Astrocyte (in vitro differentiated cells and primary cell): ENCODE measurements at places on chromosomes 1 and 21.

DNA sequence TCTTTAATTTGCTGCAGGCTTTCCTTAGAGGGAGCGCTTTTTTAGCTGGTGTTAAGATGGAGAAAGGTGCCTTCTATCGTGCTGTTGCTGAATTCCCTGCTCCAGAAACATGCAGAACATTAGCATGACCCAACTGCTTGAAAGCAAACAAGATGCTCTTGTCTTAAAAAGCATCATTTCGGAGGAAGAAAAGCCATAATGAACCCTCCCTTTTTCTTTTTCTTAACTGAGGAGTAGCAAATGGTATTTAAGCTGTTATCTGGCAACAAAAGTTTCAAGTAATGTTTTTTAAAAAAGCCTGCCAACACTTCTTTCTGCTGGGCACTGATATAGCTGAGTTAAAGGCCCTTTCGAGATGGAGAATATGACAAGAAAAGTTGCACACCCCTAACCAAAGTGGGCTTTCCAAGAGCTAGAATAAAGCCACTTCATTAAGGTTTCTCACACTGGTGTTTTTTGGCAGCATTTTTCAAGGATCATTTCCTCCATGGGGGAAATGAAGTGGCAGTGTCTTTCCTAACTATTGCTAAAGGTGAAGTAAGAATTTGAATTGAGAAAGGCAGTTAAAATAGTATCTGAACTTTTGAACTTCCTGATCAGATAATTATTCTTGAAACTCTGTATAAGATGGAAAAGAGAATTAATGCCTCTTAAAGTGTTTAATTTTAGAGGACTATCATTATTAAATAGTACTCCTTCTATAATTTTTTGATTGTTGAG lies 38.8 kb downstream of the ST6GALNAC5 start:
- no peak for DNase-seq

GRCh38 chr1:64896551-64896950 lies 69.8 kb downstream of the JAK1 start:
- no peak for DNase-seq

DNA sequence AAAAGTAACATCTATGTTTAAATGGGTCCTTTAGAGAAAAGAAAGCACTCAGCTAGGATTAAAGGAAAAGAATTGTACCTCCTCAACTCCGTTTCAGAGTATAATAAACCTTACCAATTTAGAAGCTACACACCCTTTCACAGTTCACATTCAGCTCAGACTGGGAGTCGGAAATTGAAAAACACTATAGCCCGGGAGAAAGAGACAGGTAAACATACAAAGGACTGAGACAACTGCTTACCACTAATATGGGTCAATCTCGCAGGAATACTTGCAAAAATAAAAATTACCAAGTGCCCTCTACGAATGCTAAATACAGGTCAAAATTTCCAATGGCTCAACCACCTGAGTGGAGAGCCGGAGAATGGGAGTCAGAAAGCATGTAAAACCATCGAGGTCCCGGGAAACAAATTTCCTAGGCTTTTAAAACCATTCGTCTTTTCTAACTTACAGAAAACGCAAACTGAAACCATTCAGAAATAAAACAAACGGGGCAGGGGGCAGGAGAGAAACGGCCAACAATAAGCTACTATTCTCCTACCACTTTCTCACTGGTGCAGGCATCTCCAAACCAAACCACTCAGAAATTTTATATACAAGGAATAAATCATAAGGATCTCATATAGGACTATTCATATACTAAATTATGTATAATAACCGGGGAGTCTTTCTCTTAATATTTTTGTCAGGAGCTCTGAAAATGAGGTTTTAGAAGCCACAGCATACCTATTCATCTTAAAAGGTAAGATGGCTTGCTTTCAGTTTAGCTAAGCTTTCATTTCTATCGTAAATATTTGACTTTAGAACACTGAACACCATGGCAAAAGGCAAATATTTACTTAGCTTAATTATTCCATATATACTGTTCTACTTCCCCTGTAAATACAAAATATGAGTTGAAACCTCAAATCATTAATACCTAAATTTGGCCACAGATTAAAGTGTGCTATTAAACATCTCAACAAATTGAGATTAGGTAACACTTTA lies 136.5 kb downstream of the RERE start:
- DNase-seq: no peak

DNA sequence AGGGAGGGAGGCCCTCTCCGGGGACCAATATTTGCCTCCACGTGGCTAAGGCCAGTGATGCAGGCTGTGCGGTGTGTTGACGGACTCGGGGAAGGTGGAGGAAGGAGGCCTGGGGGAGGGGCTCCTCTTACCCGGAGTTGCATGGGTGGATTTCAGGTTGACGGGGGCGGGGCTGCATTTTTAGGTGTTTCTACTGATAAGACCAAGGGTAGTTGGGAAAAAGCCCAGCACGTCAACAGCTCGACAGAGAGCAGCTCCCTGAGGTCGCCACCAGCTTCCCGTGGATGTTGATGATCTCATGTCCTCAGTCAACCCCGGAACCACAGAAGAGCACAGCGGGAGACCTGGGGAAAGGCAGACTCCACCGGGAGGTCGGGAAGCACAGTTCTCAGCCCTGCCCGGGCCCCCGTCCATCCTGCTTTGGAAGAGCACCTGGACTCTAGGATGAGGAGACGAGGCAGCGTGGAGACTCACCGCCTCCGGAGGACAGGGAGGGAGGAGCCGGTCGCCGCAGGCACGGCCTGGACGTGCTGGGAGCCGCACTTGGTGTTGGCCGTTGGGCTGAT lies 32.9 kb upstream of the COL6A1 start:
- DNase-seq: no peak

DNA sequence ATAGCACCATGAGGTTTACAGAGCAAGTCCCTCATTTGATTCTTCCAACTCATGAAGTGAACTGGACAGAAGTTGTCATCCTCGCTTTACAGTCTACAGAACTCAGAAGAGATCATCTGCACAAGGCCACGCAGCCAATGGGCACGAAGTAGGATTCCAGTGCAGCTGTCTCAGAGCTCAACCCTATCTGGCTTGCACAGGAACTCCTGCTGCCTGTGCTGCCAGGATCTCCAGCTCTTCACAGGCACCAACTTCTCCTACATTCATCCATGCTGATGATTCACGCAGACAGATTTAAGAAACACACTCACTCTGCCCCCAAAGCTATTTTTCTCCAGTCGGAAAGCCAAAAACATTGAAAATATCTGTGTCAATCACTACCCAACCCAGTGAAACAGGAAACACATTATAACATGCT lies 157.0 kb downstream of the RERE start:
- DNase-seq: peak; percentile 91

- peak; percentile 28 for DNase-seq
These were observed 43.3 kb downstream of the LRRC53 start for GRCh38 chr1:74468982-74469603.

- peak; percentile 19 for DNase-seq
These were observed 18.7 kb downstream of the CNTN2 start for GRCh38 chr1:205061665-205062069.
